ENCODE measurements at places on chromosomes 4 and X.

GRCh38 chr4:86965019-86965976 lies 30.5 kb downstream of the AFF1 start:
- no peak for DNase-seq

DNA sequence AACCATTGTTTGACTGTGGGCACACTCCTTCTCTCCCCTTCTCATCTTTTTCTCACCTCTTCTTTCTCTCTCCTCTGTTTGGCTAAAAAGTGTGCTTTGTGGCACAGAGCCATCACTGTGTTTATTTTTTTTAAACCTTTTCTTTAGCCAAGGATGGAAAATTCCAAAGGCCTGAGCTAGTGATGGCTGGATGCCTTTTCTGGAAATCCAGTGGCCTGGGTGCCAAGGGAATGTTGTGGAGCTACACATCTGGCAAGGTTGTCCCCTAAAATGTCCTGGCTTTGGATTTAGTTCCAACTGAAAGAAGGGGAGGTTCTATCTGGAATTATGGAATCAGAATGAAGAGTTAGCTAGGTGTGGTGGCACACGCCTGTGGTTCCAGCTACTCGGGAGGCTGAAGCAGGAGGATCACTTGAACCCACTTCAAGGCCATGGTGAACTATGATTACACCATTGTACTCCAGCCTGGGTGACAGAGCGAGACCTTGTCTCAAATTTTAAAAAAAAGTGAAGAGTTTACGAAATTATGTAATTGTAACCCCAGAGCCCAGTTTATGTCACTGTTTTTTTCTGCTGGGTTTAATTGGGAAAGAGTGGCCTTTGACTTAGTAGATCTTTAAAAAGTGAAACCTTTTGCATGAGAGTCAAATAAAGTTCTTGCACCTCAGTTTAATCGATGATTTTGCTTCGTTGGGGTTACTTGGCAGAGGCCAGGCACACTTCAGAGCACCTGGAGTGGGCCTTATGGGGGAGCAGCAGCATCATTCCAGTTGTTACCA lies 17.7 kb downstream of the DOCK11 start:
- no peak for DNase-seq

DNA sequence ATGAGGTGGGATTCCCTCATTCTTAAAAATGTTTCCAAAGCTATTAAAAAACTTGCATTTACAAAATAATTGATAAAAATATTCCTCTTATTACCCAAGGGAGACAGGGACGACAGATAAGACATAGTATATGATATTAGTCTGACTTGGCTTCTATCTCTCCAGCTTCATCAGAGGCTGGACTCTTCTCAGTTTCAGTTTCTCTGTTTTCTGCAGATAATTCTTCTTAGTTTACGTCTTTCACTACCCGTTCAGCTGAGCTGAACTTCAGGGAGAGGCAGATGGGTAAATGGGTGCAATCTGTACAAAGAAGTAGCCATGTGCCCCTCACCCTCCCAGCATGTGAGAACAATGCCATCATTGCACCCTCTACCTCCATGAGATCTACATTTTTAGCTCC lies 214.0 kb upstream of the SLIT2 start:
- no peak for DNase-seq

DNA sequence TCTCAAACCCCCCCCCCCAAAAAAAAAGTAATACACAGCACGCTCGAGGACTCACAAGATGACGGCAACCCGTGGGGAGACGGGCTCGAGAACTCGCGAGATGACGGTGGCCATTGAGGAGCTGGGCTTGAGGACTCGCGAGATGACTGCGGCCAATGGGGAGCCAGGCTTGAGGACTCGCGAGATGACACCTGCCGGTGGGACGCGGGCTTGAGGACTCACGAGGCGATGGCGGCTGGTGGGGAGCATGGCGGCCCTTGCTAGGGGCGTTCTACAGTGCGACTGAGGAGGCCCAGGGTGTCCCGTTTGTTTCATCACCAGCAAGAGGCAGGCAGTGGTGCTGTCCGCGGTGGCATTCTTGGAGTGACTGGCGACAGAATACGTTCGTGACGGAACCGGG lies 172.4 kb upstream of the MAGEB16 start:
- DNase-seq, result no peak

- DNase-seq, result no peak
Observed at GRCh38 chrX:111182997-111183396, 87.0 kb downstream of the PAK3 start.

DNA sequence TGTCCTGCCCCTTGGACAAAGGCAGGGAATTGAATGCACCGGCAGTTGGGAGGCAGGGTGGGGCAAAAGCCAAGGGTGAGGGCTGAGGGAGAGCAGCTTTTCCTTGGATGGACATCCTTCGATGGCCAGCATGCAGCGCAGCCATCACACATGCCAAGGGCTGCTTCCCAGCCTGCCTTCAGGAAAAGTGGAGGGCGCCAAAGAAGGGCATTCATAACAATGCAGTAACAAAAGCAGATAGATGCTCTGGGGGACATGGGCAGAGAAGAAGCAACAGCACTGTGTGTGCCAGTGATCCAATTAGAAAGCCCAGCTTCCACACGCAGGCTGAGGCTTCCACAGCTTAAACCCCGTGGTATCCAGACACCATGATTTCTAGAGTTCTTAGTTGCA lies 71.5 kb downstream of the TSPAN5 start:
- no peak for DNase-seq

- peak; percentile 12 for DNase-seq
Observed at GRCh38 chr4:164700471-164700870, 53.5 kb upstream of the SMIM31 start.

DNA sequence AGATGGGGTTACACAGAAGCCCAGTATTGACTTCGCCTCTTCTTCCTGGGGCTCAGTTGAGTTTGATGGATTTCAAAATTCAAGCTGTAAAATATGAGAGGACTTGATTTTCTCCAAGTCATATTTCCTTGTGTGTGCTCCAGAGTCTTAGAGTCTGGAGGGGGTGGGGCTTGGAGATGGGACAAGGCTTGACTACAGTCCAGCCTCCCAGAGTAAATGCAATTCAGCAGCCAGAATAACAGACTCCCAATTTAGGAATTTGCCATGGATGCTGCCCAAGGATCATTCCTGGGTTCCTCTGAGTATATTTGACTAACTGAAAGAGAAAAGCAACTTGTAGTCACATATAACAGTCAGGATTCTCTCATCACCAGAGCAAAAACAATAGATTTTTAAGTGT lies 53.7 kb upstream of the RBPJ start:
- peak; percentile 8 for DNase-seq

- DNase-seq, result no peak
Observed at GRCh38 chr4:111979921-111980320, 165.3 kb upstream of the FAM241A start.

DNA sequence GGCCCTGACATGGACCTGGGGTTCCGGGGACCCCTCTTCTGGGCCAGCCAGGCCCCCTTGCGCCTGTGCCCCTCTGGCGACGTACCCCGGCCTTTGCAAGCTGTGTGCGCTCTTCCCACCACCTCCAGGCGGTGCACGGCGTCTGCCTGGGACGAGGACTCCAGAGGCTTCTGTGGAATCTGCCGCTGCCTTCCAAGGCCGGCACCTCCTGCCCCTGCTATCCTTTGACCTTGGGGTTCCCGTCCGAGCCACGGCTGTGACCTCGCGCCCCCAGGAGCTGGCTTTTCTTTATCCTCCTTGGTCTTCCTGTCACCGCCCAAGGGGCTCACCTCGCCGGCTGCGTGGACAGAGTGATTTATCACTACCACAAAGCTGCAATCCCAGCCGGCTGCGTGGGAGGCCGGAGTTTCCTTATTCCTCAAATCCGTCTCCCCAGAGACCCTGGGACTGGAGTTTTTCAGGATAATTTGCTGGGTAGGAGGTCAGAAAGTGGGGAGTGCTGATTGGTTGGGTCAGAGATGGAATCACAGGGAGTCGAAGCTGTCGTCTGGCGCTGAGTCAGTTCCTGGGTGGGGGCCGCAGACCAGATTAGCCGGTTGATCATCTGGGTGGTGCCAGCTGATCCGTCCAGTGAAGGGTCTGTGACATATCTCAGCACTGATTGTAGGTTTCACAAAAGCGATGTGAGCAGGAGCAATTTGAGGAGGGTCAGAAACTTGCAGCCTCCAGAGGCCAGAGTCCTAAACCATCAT lies 19.8 kb upstream of the PLCXD1 start:
- no peak for DNase-seq

DNA sequence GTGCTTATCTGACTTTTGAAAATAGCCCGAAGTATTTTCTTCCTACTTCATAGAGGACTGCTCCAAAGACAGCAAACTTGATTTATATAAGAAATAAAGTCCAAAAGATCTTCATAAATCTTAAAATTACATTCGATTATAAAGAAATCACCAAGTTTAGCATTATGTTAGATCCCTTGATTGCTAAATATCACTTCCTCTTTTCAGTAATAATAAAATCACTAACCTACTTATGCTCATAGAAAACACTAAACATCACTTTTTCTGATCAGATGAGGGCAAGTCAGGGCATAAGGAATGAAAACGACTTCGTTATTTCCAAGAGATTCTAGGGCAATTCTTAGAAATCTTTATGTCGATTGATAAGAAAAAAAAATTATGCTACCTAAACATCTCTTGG lies 32.0 kb downstream of the DYNLT3 start:
- no peak for DNase-seq

- DNase-seq, result no peak
Observed at GRCh38 chr4:67941074-67941473, 22.2 kb downstream of the TMPRSS11A start.

GRCh38 chr4:186260504-186261448 lies 5.2 kb upstream of the F11 start:
- peak; percentile 86 for DNase-seq

DNA sequence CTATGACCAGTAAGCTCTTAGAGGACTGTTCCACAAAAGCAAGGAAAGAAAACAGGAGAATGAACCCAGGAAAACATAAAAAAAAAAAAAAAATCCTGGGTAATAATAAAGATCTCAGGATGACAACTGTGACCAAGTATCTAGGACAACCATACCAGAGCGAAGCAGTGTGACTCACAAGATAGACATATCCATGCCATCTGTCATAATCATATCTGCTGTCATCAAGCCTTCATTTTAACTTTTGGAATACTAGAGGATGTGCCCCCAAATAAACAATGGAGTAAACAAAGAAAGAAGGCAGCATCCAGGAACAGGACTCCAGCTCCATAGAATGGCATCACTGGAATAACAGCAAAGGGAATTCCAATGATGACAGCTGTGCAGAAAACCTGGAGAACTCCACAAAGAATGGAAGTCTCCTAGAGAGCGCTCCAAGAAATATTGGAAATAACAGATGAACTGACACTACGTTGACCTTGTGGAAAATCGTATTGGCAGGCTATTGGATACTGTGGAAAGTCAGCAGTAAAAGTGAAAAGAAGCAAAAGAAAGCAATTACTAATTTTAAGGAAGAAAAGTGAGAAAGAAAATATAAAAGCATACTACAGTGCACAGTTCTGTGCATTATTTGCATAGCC lies 35.3 kb downstream of the HPGDS start:
- no peak for DNase-seq

GRCh38 chrX:111505783-111506182 lies 5.7 kb upstream of the SERTM2 start:
- DNase-seq, result no peak

All from small intestine (tissue), 16 donors.